ENCODE measurements at places on chromosomes 3 and 15. TPM values are rescaled to one million over a fixed set of nuclear protein-coding genes. Genes with fewer than 3 reads are reported as not detected.

- DNase-seq: no peak
Observed at GRCh38 chr15:81643771-81644170, 269.8 kb upstream of the TMC3 start.

GRCh38 chr15:43211224-43211735 is 9.5 kb downstream of the EPB42 start:
- DNase-seq: no peak

GRCh38 chr3:120642368-120642948 is 39.6 kb downstream of the HGD start:
- DNase-seq: peak; percentile 69

DNA sequence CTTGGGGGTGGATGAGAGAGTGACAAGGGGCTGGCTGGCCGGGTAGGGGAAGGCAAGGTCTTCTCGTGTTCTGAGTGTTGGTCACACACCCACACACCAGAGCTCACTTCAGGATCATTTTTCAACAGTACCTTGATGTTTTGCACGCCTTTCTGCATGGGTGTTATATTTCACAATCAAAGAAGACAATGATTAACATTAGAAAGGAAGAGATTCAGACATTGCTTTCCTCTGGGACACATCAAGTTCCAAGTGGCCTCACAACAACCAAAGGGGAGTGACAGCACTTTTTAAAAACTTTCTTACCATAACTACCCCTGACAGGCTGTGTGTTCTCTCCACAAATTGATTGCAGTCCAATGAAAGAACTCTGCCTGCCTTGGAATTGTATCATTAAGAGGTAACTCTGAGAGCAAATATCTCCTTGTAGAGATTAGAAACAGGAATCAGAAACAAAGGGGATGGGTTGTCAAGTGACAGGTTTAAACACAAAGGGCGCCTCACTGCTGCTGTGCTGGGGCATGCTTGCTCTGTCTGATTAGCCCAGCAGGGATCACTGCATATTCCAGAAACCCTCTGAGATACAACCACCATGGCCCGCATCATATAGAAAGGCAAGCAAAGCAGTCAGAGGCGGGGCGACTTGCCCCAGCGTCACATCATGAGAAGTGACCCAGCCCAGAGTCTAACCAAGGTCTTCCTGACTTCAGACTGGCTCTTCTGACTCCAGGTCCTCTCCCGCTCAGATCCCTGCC is 230.8 kb downstream of the FEZF2 start:
- DNase-seq: no peak

GRCh38 chr3:72441284-72441994 is 406.8 kb downstream of the SHQ1 start:
- peak; percentile 26 for DNase-seq

The GOLGA8G gene
- not detected for total RNA-seq

The FOXB1 gene
- total RNA-seq: not detected

The MYEF2 gene
- 1.7 TPM for total RNA-seq
